ENCODE measurements at places on chromosomes 12 and 14.

- no peak for DNase-seq
These were observed 7.4 kb downstream of the OAS2 start for GRCh38 chr12:112985642-112986290.

DNA sequence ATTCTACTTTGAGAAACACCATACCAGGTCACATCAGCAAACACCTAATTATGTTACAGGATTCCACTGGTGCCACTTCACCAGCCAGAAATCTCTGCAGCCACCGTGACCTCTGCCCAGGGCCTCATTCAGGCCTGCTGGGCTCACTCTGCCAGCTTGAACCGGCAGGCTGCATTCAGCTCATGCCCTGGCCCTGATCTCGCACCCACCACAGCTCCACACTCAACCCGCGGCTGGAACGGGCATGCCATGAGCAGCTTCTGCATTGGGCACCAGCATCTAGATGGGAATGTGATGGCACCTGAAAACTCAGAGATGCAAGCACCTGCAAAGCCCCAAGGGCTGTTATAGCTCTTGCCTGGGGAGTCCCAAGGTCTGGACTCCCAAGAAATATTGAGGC, 168.7 kb downstream of the DPY19L2 start:
- DNase-seq = no peak

- peak; percentile 86 for DNase-seq
These were observed 80.6 kb downstream of the APAF1 start for GRCh38 chr12:98725476-98726247.

DNA sequence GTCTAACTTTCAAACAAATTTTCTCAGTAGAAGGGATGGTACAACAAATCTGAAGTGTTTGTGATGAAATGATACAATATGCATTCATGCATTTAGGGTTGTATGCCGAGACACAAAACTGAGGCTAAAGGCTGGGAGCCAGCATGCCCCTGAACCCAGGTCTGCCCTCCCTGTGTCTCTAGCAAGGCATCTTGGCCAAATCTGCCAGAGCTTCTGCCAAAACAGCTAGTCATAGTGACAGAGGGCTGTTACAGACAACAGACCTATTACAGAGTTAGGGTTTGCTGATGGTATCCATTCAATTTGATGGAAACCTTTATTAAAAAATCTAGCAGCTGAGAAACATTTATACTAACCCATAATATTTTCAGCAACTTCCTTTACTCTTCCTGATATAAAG, 11.3 kb upstream of the CHPT1 start:
- DNase-seq = no peak

DNA sequence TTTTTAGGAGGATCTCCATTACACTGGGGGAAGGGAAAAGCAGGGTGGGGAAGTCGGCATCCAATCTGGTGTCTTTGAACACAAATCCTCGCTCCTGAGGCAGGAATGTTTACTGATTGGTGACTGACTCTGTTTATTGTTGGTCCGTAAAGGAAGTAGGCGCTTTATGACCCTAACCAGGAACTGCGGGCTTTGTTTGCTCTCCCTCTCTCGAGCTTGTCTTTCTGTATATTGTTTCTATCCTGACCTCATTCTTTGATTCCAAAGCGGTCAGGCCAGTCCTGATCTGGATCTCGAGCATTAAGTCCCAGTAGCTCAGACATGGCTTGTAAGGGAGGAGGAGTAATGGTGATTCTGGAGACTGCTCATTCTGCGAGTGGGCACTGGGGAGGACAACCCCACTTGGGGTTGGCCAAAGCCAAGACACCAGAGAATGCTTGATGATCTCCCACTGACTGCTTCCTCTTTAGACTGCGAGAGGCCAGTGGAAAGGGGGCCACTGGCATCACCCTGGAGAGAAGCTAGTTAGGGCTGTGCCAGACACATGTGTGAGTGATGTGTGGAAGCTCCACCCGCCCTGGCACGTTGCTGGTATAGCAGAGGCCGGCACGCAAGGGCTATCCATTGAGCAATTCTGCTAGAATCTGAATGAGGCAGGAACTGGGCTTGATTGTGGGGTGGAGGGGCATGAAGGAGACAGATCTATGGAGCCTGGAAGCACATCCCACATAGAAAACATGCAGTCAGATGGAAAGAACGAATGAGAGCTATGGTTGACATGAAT, 194.6 kb downstream of the PAX9 start:
- DNase-seq = no peak

DNA sequence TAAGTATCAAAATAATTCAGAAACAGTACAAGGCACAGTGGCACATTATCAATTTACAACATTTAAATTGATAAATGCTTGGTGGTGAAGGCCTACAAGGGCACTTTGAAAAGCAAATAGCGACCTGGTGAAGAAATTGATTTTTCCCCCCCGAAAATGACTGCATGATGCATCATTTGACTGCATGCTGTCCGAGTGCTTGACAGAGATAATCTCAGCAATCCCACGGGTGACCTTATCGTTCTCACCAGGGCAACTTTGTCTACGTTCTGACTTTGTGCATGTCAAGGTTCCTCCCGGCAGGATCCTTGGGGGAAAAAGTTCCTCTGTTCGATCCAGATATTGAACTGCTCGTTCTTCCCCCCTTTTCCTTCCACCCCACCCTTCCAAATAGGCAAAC, 384.8 kb downstream of the EGLN3 start:
- DNase-seq = no peak

DNA sequence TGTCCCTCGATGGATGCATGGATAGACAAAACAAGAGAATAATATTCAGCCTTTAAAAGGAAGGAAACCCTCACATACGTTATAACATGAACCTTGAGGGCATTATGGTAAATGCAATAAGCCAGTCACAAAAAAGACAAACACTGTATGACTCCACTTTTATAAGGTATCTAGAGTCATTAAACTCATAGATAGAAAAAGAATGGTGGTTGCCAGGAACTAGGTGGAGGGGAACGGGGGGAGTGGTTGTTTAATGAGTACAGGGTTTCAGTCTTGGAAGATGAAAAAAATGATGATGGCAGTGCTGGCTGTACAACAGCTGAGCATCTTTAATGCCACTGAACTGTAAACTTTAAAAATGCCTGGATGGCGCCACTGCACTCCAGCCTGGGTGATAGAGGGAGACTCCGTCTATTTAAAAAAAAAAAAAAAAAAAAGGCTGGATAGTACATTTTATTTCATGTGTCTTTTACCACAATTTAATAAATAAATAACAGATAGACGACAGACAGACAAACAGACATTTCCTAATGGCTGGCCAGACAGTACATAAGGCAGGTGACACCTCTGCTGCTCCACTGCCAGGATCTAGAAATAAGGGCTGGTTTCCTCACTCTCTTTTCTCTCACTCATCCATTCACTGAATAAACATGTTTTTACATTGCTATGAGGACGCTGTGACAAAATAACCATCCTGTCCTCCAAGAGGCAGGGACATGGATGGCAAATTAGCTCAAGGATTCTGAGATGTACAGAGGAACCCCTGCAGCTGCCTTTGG, 118.8 kb downstream of the FOXN3 start:
- DNase-seq = no peak

DNA sequence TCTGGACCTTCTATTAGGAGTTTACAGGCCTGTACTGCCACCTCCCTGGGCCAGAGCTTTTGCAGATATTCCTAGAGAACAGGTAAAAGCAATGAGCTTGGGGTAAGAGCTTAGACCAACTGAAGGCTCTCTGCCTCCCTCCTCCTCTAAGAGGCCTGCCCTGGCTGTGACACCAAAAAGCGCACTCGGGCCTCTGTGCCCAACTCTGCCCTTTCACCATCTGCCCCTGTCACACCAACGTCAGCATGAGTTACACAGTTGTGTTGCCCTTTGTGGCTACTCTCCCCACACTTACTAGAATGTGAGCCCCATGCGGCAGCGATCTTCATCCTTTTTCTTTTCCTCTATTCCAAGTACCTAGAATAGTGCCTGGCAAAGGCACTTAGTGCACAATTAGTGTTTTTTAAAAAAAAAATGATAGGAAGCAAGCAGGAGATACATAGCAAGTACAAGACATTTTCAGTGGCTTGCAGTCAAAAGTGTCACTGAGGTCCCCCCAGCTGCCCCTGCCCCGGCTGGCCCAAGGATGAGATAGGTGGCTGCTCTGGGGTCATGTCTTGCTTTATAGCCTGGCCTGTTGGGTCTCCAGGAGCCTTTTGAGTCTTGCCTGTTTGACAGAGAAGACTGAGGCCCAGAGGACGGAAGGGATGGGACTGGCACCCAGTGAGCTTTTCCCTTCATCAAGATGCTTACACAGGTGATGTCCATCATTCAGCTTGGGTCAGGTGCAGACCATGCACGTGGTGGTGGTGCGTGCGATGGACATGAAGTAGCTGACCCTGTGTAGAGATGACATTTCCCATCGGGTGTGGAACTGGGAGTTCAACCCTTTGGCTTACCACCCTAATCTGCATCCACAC, 12.5 kb downstream of the CKB start:
- no peak for DNase-seq

GRCh38 chr12:64714551-64714968, 44.6 kb downstream of the GNS start:
- peak; percentile 66 for DNase-seq

DNA sequence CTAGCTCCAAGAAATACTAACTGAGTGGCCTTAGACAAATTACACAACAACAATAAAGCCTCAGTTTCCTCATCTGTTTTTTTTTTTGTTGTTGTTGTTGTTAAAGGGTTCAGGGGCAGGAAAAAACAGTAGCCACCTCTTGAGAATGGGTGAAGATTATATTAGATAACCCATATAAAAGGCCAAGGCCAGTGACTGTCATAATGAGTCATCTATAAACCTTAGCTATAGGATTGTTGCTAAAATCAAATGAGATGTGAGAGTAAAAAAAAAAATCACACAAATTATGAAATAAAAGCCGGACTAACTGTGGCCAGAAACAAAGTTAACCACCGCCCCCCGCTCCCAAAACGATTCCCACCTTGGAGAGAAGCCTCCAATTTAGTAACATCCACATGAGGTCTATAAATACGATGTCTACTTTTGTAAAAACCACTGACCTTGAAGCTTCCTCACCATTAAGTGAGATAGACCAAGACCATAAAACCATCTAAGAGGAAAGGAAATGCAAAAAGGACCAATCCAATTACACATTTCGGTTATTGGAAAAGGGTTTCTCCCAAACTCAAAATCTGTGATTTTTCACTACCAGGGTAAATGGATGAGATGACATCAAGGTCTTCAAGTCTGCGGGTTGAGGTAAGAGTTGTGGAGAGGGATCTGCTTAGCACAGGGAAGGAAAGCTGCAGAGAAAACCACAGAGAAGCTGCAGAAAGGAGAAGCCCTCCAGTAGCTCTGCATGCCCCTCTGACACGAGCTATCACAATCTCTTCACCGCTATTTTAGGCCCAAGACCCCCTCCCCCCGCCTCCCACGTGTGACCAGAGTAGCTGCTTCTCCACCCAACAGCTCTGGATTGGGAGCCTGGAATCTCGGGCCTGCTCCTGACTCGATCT, 1.0 kb downstream of the NAA25 start:
- DNase-seq = peak; percentile 34

DNA sequence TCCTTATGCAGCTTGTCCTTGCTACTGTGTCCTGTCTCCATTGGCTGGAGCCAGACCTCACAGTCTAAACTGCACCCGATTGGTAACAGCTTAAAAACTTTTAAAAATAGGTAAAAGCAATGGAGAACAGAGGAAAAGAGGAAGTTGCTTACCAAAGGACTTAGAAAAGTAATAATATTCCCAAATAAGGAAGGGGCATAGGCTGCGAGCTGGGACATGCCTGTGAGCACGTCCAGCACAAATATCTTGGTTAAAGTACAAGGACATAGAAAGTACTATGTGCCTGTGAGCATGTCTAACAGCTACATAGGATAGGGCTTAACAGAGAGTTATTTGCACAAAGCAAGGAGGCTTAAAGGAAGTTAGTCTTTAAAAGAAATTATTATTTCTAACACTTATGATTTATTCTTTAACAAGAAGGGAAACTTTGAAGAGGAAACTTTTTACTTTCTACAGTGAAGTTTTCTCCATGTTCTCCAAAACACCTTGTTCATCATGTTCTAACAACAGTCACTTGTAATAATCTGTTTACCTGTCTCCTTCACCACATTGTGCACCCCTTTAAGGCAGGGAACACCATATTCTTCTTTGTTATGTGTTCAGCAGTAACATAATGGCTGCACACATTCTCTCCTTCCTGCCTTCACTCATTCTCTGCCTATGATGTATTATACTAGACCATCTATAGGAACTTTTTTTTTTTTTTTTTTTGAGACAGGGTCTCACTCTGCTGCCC, 9.8 kb upstream of the UBE2N start:
- DNase-seq = no peak

GRCh38 chr12:56816491-56816890, 53.4 kb downstream of the HSD17B6 start:
- DNase-seq = no peak

DNA sequence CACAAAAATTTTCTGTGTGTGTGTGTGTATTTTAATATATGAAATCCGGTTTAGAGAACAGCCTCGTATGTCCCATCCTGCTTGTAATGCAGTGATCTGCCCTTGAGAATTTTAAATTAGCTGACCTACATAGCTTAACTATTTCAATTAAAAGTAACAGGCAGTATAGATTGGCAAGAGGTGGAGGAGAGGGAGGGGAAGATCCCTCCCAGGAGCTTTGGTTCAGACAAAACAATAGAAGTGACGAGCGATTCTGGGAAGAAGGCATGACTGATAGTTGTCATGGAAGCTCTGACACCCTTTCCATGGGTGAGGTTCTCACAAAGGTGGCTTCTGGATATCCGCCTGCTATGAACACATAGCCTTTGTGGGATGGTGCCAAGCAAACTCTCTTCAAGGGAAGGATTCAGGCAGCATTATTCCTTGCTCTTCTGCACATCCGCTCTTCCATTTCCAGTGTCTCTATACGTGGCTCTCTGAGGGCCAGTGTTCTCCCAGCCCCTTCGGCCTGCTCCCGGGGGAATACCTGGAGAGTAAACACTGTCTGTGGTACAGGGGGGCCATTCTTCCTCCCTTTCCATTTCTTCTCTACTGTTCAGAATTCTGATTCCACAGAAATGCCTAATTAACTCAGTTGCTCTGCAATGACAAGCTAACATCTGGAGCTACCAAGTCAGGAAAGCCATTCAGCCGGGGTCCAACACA, 182.0 kb downstream of the CACNA1C start:
- DNase-seq = no peak

DNA sequence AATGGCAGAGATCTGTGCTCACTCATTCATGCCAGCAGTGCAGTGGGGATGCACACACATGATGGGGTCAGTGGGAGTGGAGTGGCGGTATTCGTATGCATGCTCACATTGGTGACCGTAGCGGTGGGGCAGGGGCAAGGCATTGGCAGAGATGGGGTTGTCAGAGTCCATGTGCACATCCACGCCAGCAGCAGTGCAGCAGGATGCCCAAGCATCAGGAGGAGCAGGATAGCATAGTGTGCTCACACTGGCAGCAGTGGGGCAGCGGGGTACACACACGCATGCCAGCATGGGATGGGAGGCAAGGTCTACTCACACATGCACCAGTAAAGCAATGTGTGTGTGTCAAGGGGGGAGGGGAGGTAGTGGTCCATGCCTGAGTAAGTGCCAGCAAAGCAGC, 89.4 kb upstream of the GARIN6 start:
- DNase-seq = no peak

DNA sequence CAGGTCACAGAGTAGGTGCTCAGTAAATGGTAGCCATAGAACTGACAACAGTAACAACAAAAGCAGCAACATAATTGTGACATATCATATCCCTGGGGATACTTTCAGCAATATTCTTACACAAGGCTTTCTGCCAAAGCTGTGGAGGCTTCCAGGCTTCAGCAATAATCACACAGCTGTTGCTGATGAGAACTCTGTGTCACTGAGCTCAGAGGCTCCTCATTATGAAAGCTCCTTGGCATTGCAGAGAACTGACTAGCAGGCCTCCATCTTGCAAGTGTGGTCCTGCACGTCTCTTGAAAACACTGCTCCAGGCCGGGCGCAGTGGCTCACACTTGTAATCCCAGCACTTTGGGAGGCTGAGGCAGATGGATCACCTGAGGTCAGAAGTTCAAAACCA, 97.3 kb upstream of the BTG1 start:
- DNase-seq = no peak

All from putamen (tissue), 1 donor.